NCI-H774 (cell line): ENCODE measurements at places on chromosomes 11 and 22.

DNA sequence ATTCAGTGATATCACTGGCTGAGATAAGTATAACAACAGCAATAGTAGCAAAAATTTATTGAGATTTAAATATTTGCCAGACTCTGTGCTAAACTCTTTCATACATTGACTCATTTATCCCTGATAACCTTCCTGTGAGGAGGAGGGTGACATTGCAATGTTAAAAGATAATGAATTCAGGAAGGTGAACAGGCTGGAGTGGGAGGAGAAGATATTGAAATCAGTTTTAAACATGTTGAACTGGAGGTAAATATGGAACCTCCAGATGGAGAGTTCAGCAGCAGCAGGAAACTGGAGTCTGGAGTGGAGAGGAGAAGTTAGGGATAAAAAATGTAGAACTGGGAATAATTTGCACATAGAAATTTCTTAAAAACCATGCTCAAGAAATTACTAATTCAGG lies 142.0 kb upstream of the FAT3 start:
- DNase-seq, result no peak

GRCh38 chr22:46187862-46188261 lies 37.5 kb downstream of the PPARA start:
- no peak for DNase-seq

- DNase-seq, result no peak
Measured at GRCh38 chr11:81829976-81830375, 903.7 kb downstream of the FAM181B start.

GRCh38 chr11:117256573-117256972 lies 24.1 kb downstream of the RNF214 start:
- no peak for DNase-seq

GRCh38 chr11:15651816-15652215 lies 537.1 kb downstream of the INSC start:
- no peak for DNase-seq

DNA sequence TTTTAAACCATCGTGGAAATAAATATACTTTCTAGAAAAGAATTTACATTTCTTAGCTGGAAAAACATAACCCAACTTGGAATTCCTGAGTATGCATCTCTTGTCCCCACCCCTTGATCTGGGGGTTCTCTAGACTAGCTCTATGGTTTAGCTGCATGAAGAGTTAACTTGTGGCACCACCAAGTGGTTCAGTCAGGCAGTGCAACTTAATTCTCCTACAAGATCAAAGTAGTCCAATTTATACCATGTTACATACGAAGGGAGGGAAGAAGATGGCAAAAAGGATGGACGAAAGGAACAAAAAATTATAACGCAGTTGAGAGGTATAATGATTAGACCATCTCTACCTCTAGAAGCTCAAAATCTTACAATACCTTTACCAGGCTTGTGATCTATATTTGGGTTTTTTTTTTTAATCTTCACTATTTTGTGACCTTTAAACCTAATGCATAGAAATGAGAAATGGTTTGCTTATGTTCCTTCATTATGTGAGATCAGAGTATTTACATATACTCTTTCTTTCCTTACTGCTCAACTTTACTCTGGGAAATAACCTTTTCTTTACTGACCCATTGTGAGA lies 28.5 kb upstream of the ALKBH3 start:
- DNase-seq, result peak; percentile 37

- DNase-seq, result no peak
Measured at GRCh38 chr11:44071157-44071556, 5.1 kb downstream of the ACCS start.

GRCh38 chr11:61338783-61339489 lies 5.9 kb downstream of the TKFC start:
- no peak for DNase-seq

DNA sequence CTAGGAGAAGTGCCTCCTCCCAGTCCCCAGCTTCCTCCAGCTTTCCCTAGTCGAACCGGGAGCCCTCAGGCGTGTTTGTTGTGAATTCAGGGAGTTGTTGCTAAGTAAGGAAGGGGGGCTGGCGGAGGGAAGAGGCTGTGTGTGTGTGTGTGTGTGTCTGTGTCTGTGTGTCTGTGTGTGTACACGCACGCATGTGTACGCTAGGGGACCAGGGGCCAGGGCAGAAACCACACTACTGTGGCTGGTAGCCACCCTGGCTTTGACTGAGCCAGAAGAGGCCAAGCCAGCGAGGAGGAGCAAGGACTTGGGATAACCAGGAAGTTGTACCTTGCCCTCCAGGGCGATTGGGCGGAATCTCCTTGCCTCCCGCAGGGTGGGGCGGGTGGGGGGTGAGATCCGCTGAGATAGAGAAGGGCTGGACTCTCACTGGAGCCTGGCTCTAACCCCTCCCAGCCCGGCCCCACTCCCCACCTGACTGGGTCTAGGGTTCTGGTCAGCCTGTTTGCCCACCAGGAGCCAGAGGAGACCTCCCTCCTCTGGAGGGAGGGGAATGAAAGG lies 7.5 kb downstream of the BCL9L start:
- DNase-seq, result peak; percentile 49

- no peak for DNase-seq
Measured at GRCh38 chr11:27239305-27239942, 123.6 kb downstream of the CCDC34 start.

DNA sequence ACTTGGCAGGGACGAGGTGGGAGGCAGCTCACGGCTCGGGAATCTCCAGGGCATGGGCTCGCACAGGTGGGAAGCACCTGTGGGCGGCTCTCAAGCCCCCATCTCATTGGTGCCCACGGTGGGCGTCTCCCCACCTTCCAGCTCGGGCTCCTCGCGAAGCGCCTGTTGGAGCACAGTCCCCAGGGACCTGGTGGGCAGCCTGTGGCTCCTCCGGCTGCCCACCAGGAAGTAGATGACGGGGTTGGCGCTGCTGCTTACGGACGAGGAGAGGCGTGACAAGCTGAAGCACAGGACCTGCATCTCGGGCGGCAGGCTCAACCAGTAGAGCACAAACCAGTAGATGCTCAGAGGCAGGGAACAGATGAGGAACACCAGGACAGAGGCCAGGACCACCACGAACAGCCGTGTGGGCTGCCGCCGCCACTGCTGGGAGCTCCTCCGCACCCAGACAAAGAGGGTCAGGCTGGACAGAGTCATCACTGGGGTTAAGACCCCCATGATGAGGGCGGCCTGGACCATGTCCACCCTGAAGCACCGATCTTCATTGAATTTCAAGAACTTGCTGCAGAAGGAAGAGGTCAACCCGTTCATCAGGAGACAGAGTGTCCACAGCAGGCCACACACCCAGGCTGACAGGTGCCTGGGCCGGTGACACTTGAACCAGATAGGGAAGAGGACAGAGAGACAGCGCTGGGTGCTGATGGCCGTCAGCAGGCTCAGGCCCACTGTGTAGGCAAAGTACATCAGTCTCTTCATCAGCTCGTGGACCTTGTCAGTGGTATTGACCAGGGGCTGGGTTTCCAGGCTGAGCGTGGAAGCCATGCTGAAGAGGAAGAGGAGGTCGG lies 633 bp downstream of the MRGPRD start:
- no peak for DNase-seq

DNA sequence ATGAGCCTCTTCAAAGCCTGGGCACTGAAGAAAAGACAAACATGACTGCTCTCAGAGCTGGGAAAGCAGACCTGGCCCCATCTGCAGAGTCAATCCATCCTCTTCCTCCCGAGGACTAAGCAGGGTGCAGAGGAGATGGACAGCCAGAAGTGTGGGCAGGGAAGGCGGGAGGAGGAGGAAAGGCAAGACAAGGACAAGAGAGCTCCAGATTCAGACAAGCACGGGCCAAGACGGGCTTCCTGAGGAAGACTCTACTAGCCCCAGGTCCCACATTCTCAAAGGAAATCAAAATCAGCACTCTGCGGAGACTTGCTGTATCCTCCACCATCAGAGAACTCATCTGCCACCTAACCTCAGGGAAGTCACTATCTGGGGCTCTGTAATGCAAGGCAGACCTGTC lies 28.5 kb downstream of the OPCML start:
- DNase-seq, result no peak

GRCh38 chr11:15585602-15586331 lies 471.0 kb downstream of the INSC start:
- no peak for DNase-seq

DNA sequence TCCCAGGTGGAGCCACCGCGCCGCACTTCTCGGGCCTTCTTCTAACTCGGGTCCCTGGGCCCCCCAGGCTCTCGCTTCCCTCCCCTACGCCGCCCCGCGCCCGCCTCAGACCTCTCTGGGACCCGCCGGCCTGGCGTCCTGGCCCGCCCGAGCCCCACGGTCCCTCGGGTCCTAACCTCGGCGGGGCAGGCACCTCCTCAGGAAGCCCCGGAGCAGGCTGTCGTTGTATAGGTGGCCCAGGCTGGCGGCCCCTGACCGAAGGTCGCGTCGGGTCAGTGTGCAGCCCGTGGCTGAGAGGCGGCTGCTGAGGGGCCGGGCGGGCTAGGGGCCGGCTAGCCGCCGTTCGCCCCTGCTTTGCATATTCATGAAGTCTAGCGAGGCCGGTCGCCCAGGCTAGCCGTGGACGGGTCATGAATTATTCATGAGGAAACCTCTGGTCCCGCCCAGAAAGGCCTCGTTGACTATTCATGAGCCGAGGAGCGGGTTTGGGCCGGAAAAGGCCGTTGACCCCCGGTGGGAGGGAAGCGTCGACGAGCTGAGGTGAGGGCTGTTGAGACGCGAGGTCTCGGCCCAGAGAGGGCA lies at the start of gene HORMAD2:
TSS of gene HORMAD2 (plus strand) at position 513 of the 582 bp plus-strand sequence. CDS start 13,489 bp downstream, outside the sequence.
- no peak for DNase-seq

DNA sequence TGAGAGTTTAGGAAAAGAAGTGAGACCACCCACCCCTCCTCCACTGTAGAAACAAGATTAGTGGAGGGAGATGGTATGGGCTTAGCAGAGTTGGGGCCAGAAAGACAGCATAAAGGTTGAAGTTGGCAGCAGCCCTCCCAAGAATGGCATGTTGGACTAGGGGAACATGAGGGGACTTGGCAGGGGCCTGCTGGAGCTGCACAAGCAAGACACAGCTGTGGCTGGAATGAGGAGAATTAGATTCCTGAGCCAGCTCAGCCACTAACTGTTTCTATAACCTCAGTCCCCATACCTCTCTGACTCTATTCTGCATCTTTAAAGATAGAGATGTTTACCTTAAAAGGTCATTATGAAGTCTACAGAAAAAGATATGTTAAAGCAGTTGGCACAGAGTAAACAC lies 13.2 kb downstream of the MAP6 start:
- DNase-seq, result no peak

DNA sequence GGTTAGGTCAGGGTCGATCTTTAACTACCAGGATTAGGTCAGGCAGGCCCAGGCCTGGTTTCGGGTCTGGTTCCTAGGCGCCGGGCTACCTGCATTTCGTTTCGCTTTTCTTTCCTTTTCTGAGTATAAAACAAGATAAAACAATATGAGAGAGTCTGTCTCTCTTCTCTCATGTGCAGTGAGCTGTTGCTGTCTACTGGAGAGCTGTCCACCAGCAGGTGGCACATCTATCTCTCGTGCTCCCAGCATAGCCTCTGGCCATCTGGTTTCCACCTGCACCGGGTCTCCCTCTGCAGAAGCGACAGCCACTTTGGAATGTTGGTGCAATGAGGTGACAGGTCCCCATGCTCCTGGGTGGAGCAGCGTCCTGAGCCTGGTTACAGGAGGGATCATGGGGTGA lies 27.6 kb downstream of the RIBC2 start:
- no peak for DNase-seq

- DNase-seq, result no peak
Measured at GRCh38 chr22:39422101-39422500, 22.5 kb downstream of the TAB1 start.

GRCh38 chr11:96127596-96127959 lies 203.7 kb upstream of the MTMR2 start:
- DNase-seq, result no peak

DNA sequence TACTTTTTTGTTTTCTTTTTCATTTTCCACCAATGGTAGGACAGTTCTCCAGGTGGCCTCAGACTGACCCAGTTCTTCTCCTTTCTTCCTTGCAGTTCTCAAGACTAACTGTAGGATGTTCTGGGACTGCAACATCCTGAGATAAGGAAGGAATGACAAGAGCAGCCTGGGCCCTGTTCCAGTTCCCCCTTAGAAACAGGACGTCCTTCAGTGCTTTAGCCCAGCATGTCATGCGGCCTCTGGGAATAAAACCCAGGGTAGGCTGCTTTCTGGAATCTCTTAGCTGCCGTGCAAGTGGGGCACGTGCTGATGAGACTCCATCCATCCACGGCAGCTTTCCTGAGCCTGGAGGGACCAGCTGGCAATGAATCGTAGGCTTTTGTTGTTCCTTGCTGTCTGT lies 24.0 kb upstream of the CADM1 start:
- DNase-seq, result no peak

DNA sequence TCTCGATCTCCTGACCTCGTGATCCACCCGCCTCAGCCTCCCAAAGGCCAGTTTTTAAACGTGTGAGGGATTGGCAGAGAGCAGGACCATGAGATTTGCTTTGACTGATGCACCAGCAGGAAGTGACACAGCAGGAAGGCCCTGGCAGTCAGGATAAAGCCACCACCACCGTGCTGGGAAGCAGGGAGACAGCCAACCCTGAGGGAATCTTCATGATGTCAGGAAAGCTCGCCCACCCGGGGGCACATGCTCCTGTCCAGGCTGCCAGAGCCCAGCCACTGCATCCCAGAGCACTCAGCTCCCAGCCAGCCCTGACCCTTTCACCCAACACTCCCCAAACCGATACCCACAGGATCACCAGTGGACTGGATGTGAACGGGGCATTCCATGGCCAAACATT lies 6.1 kb downstream of the TUBGCP6 start:
- DNase-seq, result no peak

DNA sequence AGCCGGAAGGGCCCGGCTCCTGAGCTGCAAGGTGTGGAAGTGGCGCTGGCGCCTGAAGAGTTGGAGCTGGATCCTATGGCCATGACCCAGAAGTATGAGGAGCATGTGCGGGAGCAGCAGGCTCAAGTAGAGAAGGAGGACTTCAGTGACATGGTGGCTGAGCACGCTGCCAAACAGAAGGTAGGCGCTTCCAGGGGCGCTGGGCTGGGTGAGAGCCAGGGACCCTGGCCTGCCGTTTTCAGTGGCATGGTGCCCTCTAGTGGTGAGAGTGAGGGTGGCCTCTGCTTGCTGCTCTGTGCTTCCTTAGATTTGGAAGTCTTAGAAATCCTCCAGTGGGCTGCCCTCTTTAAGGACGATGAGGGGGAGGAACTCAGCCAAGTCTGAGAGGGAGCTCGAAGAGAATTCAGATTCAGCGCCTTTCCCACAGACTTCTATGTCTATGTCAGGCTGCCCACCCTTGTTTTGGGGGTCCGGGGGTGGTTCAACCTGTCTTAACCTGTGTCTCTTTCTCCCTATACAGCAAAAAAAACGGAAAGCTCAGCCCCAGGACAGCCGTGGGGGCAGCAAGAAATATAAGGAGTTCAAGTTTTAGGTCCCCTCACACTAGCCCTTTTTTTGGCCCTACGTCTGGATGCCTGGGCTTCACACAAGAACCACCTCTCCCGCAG lies 1.8 kb upstream of the PACS1 start:
- peak; percentile 38 for DNase-seq

GRCh38 chr11:111300569-111300968 lies 2.2 kb downstream of the POU2AF3 start:
- no peak for DNase-seq

- no peak for DNase-seq
Measured at GRCh38 chr22:28984482-28985158, 77.0 kb downstream of the C22orf31 start.

GRCh38 chr11:64239662-64240434 lies 1.0 kb upstream of the FKBP2 start:
- DNase-seq, result no peak

- peak; percentile 57 for DNase-seq
Measured at GRCh38 chr11:44286268-44286880, 23.6 kb downstream of the ALX4 start.
